ENCODE measurements at places on chromosomes 7 and 10.

DNA sequence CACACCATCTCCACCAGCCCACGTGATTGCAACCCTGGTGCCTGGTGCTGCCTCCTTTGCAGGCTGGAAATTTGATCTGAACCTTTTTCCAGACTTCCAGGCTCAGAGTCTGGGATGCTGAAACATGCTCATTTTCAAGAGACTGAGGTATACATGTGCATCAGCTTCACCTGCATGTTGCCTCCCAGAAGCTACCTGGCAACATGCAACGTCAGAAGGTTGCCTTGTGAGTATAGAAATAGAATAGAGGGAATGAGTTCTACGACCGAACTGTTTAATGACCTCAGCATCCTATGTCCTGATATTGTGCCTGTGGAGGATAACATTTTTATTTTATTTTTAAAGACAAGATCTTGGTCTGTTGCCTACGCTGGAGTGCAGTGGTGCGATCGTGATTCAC, 1.9 kb upstream of the ZNF212 start:
- DNase-seq: no peak

GRCh38 chr7:90626013-90626412, 29.9 kb downstream of the CDK14 start:
- DNase-seq: no peak

DNA sequence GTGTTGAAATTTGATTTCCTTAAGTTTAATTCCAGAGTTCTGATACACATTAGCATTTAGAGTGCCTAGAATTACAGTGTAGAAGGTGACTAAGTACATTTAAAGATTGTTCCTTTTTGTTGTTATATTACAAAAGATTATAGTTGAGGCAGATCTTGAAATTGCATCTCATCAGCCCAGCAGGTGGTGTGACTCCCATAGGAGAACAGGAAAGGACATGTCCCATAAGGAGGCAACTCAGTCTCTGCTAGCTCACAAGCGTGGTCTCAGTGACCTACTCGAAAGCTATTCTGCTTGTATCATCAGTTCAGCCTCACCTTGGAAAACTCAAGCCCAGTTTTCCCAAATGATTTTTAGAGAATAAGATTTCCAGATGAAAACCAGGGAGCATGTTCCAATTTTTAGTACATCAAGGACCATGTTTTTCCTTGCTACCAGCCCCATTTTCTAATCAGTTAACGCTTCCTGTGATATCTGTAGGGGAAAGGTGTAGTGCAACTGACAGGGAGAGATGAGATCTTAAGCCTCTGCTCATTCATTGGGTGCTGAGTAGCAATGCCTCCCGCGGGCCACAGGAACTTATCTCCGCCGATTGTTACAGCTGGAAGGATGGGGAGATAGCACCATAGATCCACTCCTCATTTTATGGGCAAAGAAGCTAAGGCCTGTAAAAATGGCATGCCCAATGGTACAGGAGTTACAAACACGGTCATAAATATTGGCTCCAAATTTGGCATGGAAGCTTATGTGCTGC, 1.1 kb upstream of the GNAI1 start:
- DNase-seq: no peak

DNA sequence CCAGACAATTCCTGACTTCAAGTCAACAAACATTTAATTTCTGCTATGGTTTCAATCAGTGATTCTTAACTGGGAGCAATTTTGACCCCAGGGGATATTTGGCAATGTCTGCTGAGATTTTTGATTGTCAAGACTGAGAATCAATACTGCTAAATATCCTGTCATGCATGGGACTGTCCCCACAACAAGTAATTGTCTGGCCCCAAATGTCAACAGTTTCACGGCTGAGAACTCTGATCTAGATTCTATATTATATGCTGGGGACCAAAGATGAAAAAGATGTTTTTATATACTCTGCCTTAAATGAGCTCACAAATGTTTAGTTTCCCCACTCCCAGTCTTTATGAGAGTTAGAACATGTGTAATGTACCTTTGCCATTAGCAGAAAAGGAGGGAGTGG, 19.2 kb downstream of the ANKRD7 start:
- no peak for DNase-seq

DNA sequence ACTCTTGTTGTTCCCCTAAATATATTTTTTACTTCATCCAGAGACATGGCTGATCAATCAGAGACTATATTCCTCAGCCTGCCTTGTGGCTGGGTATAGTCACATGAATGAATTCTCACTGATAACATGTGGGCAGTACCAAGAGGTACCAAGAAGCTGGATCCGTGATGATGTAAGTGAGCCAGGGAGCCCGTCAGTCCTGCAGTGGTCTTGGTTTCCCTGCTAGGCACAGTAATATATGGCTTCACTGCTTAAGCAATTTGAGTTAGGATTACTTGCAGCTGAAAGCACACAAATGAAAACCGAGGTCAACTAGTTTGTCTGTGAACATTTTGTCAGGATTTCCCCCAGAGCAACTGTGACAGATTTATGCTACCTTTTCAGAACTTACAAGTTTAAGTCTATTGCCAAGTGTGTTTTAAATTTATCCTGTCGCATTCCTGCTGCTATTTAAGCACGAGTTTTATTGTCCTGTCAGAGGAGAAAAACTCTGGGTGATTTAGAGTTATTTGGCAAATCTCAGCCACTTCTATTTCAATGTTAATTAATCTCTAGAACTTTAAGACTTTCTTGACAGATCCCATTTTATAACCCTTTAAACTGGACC, 381.8 kb downstream of the PHF14 start:
- DNase-seq: no peak

DNA sequence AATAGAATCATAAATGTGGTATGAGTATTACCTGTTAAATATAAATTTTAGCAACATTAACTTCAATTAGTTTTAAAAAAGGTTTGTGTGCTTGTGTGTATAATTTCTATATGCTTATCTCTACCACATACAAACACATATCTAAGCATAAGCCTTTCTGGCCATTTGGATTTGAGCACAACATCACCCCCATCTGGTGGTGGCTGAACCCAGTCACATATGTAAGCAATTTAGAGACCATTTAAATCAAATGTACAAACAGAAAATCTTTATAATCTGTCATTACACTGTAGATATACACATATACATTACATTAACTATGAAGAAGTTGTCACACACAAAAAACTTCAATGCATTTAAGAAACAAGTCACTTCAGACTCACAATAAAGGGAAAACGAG, 31.7 kb downstream of the GPR22 start:
- no peak for DNase-seq

- DNase-seq: no peak
Observed at GRCh38 chr10:15083674-15084501, 4.7 kb downstream of the ACBD7 start.

DNA sequence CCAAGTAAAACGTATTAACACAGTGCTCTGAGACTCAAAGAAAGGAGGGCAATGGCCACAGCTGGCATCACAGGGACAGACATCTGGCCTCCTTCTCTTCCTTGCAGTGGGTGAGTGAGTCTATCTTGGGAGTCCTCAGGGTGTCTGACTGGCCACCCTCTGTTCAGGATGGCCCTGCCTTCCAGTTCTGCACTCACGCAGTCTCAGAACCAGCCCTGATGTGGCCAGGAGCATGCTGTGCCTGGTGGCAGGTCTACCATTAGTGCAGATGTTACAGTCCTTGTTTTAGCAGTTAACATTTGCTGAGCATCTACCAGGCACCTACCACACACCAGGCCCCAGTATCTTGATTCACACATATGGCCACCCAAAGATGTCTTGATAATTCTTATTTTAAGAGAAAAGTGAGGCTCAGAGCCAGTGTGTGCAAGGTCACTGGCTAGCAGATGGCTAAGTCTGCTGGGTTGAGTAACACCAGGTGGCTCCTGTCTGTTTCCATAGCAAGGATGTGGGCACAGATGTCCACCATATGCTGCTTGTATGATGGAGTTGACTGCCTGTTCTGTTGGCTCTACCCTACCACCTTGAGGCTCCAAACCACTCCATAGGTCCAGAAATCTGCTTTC, 23.2 kb upstream of the ARHGAP22 start:
- no peak for DNase-seq

- DNase-seq: no peak
Observed at GRCh38 chr7:101819183-101819582, 1.8 kb downstream of the CUX1 start.

GRCh38 chr7:43756368-43757072, 2.0 kb upstream of the BLVRA start:
- DNase-seq: no peak

DNA sequence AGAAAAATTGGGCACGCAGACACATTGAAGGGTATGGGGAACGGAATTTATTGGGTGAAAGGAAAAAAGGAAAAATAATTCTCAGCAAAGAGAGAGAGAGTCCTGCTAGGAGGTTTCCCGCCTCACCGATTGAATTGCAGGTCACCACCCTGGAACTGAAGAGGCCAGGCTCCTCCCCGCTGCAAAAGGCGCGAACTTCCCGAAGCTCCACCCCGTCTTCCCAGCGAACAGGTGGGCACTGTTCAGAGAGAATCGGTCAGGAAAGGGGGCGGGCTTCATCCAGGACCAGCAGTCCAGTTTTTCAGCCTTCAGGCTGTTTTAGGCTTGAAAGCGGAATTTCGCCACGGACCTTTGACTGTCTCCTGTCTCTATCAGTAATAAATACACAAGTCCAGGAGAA, 27.3 kb upstream of the CADPS2 start:
- no peak for DNase-seq

- DNase-seq: peak; percentile 61
Observed at GRCh38 chr10:119541459-119542356, 811 bp downstream of the RGS10 start.

DNA sequence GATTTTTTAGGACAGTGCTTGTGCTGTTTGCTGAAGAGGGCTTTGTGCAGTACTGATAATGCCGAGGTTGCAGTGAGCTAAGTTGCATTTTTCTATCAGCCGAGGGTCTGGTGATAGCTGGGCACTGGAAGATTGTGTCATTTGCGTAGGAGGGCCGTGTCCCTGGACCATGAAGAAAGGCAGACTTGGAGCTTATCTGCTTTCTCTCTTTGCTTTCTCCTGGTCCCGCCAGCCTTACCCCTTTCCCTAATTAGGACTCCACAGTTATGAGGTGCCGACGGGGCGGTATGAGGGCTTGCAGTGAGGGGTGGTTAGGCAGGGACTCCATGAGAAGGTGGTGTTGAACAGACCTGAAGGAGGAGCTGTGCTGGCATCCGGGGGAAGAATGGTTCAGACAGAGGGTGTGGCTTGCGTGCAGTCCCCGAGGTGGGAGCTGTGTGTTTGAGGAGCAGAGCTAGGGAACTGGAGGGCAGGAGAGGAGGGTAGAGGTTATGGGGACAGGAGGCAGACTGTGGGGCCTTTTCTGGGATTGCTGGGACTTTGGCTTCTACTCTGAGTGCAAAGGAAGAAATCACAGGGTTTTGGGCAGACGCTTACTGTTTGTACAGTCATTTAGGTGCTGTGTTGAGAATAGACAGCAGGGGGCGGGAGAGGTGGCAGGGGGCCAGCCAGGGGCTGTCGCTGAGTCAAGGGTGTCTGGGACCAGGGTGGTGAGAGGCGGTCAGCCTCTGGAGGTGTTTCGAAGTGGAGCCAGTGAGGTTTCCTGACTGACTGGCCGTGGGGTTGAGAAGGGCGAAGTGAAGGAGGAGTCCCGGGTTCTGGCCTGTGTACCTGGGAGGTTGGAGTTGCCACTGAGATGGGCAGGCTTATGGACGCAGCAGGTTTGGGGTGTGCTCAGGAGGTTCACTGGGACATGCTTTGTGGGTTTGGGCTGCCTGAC, 43.4 kb downstream of the PRF1 start:
- DNase-seq: peak; percentile 56

GRCh38 chr7:134891696-134892678, 94.3 kb upstream of the AGBL3 start:
- no peak for DNase-seq

DNA sequence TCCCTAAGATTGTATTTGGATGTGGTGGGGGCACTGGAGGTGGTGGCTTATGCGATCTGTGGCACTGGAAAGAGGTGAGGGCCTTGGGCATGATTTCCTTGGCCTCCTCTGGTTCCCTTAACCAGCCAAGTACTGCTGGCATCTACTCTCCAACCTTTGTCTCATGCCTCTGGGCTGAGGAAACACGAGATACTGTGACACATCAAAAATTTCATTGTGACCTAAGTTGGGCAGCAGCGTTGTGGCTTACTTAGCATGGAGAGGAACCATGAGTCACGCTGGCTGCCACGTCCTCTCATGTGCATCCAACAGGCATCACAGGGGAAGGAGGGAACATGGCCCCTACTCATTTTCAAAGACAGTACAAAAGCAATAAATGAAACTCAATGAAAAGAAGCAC, 29.7 kb upstream of the GSDME start:
- no peak for DNase-seq

- no peak for DNase-seq
Observed at GRCh38 chr7:132755538-132756483, 179.5 kb upstream of the PLXNA4 start.

DNA sequence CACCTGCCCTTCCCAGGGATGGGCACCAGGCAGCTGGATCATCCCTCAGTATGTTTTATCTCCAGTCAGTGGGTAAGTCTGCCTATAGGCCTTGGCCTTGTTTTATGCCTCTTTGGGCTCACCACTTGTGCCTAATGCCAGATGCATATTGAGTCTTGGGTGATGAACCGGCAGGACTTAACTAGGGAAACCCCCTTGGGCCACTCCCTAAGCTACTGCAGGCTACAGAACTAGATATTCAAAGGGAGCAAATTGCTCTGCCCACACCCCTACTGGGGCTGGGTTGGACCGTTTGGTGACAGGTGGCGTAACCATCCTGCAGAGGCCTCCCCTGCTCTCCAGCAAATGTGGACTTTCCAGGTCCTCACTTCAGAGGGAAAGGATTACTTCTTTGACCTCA, 115.7 kb upstream of the GDF10 start:
- no peak for DNase-seq
